ENCODE measurements at places on chromosomes 1 and 21.
A peak's percentile ranks its signal among the peaks of the same experiment; 100 is the strongest.

DNA sequence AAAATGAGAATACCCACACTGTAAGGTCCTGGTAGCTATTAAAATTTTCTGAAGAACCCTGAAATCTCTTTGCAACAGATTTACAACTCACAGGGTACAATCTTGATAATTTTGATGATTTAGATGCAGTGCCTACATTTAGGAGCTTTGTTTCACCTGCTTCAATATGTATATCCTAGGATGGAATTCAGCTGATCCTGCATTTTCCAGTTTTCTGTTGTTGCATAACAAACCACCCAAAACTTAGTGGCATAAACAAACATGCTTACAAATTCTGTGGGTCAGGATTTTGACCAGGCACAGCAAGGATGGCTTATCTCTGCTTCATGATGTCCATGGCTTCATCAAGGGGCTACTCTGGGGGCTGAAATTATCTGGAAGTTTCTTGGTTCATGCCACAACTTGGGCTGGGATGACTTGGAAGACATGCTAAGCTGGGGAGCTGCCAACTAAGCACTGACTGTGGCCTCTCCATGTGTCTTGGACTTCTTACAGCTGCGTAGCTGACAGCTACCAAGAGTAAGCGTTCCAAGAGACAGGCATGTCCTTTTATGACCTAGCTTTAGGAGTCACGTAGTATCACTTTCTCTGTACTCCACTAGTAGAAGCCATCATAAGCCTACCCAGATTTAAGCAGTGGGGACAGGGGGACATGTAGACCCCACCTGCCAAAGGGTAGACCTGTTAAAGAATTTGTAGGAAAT, 108.5 kb downstream of the CACHD1 start:
- no peak for DNase-seq

DNA sequence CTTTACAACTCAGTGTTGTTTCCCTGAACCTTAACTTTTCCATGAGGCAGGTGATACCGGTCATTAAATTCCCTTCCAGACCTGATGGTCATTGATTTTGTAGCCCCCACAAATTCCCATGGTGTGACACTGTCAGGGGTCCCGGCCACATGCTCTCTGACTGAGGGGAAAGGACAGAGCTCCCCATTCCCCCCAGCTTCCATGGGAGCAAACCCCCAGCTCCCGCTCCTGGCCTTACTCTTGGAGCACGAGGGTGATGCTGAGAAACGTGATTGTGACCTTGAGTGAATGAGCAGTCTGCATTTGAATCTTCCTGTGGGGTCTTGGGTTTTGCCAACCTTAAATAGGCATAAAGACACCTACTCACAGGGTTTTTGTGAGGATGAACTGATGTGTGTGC, 366.8 kb downstream of the RPS6KC1 start:
- no peak for DNase-seq

DNA sequence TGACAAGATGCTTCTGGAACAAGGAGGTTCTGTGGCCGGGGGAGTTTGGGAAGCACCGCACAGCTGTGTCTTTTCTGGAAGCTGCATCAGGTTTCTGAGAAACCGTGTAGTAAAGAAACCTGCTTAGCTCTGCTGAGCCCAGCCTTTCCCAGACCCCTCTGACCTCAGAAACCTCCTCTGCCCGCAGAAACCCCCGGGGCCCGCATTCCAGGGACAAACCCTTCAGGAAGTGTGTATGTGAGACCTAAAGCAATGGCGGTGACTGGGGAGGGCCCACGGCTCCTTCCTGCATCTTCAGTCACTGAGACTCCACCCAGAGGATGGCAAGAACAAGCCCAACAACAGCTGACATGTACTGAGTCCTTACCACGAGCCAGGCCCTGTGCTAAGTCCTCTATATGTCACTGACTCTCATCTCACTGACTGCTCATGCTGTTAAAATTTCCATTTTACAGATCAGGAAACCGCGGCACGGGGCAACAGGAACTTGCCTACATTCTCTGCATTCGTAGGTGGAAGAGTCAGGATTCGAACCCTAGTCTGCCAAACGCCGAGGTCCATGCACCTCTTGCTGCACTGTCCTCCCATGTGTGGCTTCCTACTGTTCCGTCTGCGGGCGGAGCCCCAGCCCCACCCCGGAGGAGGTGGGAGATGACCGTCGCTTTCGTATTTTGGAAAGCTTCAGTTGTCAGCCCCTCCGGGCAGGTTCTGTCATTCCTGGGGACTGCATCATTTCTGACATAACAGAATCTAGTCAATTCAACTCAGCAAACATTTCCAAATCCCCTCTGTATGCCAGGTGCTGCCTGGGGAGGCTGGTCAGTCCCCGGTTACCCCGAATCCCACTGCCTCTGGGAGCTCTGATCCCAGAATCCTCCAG, 73.3 kb upstream of the KLHDC7A start:
- no peak for DNase-seq

- DNase-seq, result no peak
Measured at GRCh38 chr1:32540605-32541004, 1.4 kb downstream of the ZBTB8A start.

GRCh38 chr1:39109644-39110043, 83.5 kb downstream of the NDUFS5 start:
- no peak for DNase-seq

DNA sequence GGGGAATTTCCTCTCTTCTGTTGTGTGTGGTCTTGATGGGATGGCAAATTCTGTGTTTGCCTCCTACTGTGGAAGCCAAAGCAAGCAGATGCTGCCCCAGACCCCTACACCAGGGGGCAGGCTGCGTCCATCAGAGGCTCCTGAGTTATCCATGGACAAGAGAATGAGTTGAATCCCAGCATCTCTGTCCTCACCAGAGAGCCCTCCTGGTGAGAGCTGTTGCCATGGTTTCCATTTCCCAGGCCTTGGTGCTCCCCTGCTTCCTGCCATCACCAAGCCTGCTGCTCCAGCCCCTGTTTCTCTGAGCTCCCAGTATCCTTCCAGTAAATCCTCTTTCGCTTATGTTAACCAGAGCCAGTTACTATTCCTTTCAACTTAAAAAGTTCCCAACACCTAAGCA, 20.4 kb upstream of the GNG12 start:
- DNase-seq, result peak; percentile 5

DNA sequence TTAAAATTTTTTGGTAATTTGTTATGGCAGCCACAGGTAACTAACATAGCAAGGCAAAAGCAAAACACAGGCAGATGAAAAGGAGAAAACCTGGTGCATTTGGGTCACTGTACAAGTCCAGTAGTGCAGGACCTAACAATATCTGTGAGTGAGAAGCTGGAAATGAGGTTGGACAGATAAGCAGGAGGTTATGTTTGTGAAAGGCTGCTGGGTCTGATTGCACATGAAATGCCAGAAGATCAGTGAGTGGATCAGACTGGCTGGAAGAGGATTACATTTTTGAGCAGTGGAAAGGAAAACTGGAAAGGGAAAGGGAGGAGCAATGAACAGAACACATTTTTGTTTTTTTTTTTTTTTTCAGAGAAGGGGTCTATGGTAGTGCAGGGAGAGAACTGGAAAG, 73.6 kb downstream of the CYYR1 start:
- no peak for DNase-seq

DNA sequence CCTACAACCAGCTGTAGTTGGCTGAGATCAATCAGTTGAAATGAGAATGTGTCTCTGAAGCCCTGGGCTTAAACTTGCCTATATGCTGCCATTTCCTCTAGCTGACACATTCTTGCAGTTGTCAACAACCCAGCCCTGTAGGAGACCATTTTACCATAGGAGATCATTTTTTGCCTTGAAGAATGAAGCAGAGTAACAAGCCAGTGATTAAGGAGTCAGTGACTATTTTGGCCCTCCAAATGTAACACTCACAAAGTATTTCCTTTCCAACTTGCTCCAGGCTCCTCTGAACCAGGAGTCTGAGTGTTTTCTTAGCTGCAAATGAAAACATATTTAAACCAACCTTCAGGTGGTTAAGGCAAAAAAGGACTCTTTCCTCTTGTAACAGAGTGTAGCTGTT, 183.5 kb downstream of the ZZZ3 start:
- DNase-seq, result no peak

- DNase-seq, result no peak
Measured at GRCh38 chr1:169129109-169129784, 22.8 kb downstream of the ATP1B1 start.

DNA sequence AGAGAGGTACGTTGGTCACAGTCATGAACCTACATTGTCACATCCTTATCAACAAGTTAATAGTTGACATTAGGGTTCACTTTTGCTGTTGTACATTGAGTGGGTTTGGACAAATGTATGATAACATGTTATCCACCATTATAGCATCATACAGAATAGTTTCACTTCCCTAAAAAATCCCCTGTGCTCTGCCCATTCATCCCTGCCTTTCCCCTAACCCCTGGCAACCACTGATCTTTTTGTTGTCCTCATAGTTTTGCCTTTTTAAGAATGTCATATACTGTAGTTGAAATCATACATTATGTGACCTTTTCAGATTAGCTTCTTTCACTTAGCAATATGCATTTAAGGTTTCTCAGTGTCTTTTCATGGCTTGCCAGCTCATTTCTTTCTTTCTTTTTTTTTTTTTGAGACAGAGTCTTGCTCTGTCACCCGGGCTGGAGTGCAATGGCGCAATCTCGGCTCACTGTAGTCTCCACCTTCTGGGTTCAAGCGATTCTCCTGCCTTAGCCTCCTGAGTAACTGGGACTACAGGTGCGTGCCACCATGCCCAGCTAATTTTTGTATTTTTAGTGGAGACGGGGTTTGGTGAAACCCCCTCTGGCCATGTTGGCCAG, 50.6 kb downstream of the UCK2 start:
- DNase-seq, result no peak

DNA sequence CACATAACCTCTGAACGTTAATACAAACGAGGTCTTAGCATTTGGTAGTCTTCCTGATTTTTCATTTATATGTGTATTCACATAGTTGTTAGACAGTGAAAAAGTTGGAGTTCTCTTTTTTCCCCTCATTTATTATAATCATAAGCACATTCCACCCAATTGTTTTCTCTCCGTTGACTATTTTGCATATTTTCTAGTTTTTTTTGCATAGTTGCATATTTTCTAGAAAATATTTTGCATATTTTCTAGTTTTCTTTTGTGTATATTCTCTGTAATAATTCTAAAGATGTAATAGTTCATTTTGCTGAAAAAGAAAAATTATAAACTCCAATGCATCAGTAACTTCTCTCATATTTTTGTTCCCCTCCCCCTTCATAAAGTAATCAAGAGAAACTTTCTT, 47.5 kb downstream of the FYB2 start:
- no peak for DNase-seq

- DNase-seq, result no peak
Measured at GRCh38 chr1:104765085-104765484, 1015.4 kb downstream of the AMY1C start.

GRCh38 chr1:205304695-205305070, 16.9 kb downstream of the NUAK2 start:
- DNase-seq, result no peak

- DNase-seq, result no peak
Measured at GRCh38 chr1:185939142-185939541, 205.0 kb downstream of the HMCN1 start.

GRCh38 chr1:23875382-23875781, 7.3 kb upstream of the FUCA1 start:
- DNase-seq, result no peak

DNA sequence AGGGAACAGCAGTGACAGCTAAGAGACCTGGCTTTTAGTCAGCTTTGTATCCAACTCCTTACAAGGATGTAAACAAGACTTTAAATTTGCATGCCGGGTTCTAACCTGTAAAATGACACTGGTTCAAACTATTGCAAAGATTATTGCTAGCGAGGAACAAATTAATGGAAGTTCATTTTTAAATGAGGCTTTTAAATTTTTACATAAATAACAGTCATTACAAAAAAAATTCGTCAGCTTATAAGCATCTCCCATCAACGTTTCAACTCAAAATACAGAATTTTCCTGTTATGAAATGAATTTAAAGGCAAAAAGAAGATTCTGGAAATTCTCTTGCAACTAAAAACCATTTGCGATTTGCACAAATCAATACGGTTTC, 668 bp downstream of the KIF14 start:
- no peak for DNase-seq

DNA sequence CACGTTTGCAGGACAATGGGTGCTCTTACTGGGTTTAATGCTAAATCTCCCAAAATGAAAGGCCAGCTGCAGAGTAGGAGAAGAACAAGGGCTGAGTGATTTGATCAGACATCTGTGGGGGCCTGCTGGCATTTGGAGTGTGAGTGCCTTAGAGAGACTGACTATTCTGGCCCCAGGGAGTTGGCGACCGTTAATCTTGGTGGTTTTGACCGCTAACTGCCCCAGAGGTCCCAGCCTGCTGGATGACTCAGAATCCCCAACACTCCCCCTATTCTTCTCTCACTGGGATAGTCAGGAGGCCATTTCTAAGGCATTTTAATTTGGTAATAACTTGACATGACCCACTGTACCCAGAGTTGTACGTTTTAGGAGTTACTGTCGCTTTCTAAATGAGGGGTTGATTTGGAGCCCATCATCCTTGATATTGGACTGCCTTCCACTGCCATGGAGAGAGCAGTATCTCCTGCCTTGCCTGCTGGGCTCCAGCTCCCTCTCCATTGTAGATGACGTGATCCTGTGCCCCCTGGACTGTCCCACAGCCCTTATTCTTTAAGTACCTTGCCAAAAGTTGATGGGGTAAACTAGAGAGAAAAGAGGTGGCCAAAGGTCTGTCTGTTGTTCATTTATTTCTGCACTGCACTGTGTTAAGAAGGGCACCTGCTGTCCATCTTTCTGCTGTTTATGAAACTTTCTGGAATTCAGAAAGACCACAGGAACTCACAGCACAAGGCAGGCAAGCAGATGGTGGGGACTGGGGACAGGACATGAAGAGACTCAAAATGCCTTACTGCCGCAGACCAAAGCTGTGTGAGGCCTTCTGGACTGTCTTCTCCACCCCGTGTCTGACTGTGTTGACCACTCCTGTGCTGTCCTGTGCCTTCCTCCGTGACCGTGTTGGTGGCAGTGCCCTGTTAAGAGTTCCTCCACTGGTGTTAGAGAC, 98.2 kb upstream of the ARTN start:
- DNase-seq, result no peak

- DNase-seq, result no peak
Measured at GRCh38 chr1:180522213-180522515, 19.8 kb upstream of the ACBD6 start.

- DNase-seq, result no peak
Measured at GRCh38 chr1:22159891-22160290, 17.0 kb upstream of the WNT4 start.

DNA sequence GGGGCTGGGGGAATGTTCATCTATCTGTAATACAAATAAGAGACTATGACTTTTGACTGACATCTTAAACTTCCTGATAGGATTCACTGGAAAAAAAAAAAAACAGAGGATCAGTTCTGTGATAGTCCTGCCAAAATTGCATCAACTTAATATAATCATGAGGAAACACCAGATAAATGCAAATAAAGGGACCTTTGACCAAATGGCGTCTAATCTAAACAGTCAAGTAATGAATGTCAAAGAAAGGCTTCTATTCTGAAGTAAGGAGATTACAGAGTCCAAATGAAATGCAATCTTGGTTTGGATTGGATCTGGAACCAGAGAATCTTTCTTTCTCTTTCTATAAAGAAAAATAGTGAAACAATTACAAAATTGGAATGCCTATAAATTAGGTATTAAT, 513.4 kb downstream of the KCNT2 start:
- DNase-seq, result no peak
